Smooth muscle cell of the brain vasculature (primary cell): ENCODE measurements at places on chromosomes 7 and 10.

- DNase-seq: no peak
Observed at GRCh38 chr7:143046426-143046851, 5.7 kb upstream of the OR6V1 start.

DNA sequence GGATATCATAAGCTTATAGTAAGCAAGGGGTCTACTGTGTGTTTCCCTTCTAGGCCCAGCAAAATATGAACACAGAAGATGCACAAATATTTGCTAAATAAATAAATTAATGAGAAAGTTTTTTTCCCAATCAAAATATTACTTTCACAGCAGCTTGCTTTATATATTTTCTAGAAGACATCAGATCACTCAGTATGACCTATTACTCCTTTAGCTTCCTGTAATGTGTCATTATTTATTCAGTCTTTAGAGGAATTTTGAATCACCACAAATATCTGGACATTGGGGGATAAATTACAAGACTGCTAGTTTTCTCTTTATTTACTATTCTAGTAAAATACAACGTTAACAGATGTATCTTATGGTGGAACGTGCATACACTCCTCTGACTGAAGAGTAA, 765.8 kb upstream of the POM121L12 start:
- no peak for DNase-seq

GRCh38 chr7:116075351-116076145, 45.0 kb upstream of the TFEC start:
- DNase-seq: no peak

DNA sequence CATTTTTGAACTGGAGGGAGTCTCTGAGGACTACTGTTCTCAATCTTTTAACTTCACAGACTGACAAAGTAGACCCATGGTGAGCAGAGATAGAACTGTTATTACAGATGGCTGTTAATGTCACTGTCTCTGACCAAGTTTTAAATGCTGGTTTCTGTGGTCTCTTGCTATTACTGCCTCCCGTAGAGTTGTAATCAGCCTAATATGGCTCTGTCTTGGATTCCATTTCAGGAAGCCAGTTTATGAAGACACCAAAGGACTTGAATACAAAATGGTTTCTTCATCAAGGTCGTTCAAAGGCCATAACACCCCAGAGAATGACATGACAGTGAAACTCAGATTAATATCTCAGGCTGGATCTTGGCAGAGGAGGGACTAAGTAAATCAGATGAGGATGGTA, 3.9 kb downstream of the SFRP4 start:
- peak; percentile 62 for DNase-seq

GRCh38 chr10:80144696-80145131, 12.2 kb downstream of the PLAC9 start:
- DNase-seq: no peak

DNA sequence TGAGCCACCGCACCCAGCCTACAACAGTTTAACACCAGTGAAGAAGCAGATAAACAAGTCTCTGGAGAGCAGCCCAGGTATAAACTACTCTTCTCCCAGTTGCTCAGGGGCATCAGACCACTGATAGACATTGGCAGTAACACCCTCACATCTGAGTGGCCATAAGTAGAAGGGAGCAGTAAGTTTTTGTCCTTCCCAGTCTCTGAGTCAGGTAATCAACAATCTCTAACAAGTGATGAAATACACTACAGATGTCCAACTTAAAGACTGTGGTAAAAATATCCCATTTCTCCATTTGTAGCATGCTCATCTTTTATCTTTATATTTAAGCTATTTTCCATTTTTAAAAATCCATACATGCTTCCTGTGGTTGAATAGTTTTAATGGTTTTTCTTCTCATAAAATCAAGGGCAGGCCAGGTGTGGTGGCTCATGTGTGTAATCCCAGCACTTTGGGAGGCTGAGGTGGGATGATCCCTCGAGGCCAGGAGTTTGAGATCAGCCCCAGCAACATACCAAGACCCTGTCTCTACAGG, 78.6 kb downstream of the GSAP start:
- DNase-seq: no peak

DNA sequence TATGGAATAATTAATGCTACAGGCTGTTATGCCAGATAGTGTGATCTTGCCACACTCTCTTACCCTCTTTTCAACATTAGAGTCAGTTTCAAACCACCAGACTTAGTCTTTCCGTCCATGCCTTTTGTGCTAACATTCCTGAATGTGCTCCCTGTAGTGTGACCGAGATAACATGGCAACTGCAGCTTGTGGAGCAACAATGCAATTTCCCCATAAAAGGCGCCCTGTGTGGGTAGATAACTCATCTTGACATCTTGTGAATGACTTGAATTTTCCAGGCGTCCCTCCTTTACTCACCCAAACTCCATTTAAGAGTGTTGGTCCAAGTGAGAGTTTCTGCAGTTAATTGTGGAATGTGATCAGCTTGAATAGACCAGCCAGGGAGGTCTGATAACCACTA, 99.6 kb downstream of the DNAH11 start:
- DNase-seq: no peak

GRCh38 chr7:291373-292092, 1.6 kb downstream of the FOXL3 start:
- no peak for DNase-seq

DNA sequence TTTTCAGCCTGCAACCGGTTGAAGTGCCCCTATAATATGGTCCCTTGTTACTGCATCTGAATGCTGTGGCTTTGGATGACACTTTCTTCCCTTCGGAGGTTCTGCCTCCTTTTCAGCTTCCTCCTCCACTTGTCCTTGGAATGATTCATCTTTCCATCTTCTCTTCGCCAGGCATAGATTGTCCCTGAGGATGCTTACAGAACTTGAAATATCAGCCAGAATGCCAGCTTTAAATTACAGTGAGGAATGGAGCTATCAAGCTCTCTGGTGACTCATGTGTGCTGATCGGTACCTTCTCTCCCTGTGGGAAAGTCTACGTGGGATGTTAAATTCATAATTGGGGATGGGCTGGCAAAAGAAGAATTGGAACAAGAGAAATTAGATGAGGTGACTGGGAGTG, 45.9 kb upstream of the PDK4 start:
- DNase-seq: no peak

- DNase-seq: no peak
Observed at GRCh38 chr7:8605221-8605620, 171.8 kb downstream of the NXPH1 start.

DNA sequence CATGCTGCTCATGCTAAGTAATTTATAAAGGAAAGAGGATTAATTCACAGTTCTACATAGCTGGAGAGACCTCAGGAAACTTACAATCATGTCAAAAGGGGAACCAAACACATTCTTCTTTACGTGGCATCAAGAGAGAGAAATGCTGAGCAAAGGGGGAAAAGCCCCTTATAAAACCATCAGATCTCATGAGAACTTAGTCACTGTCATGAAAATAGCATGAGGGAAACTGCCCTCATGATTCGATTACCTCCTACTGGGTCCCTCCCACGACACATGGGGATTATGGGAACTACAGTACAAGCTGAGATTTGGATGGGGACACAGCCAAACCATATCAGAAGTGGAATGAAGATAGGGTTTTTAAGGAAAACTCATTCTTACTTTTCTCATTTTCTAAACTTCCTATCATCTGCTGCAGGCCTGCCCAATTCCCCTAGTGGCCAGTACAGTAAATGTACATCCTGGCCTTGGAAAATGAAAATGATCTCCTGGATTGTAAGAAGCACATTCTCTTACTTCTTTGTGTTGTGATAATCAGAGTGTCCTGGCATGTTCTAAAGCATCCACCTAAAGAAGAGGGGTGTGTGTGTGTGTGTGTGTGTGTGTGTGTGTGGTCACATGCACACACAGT, 421.5 kb downstream of the LRMDA start:
- no peak for DNase-seq

GRCh38 chr7:27917119-27917518, 177.2 kb downstream of the TAX1BP1 start:
- DNase-seq: no peak

DNA sequence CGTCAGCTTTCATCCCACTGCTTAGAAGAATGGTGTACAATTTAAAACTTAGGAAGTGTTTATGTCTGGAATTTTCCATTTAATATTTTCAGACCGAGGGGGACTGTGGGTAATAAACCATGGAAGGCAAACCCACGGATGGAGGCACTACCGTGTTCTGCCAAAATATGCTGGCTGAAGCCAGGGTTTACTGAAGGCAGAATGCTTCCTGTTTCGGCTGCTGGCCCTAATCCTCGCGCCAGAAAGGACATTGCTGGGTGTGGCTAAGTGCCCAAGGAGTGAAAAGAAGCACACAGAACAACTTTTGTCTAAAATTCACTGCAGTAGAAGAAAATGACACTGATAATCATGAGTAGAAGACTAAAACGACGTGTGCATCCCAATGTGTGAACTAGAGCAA, 32.3 kb downstream of the PITRM1 start:
- no peak for DNase-seq

DNA sequence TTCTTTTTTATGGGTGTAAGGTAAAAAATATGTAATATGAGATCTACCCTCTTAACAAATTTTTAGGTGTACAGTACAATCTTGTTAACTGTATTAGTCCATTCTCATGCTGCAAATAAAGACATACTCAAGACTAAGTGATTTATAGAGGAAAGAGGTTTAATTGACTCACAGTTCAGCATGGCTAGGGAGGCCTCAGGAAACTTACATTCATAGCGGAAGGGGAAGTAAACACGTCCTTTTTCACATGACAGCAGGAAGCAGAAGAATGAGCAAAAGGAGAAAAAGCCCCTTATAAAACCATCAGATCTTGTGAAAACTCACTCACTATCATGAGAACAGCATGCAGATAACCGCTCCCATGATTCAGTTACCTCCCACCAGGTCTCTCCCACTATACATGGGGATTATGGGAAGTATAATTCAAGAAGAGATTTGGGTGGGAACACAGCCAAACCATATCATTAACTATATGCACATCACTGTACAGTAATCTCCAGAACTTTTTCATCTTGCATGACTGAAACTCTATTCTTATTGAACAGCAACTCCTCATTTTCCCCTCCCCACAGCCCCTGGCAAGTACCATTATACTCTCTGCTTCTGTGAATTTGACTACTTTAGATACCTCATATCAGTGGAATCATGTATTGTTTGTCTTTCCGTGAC, 127.4 kb downstream of the WNT2 start:
- no peak for DNase-seq

DNA sequence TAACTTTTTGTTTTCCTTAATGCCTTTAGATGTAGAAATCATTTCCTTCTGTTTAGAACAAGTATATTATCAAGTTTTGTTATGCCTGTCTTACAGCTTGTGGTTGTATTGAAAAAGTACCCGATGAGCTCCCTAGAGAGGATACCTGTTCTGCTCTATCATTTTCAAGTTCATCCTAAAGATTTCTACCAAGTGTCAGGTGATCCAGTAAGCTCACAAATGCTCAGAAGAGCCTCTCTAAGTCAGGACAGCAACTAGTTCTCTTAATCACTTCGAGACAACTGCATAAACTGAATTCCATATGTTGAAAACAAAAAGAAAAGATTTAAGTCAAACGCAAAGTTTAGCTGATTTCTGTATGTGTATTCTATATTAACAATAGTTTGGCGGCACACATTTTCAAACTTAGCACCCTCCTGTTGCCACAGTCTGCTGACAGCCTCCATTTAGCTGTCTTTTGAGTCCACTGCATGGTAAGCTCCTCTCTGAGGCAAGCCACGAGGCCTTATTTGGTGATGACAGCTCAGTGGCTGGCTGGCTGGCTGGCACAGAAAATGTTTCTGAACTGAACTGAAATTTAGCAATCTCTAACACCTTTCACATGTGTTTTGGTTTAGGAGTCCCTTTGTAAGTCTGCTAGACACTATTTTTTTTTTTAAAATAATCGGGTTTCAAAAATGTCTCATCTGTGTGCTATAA, 59.4 kb downstream of the SEMA3C start:
- no peak for DNase-seq

- DNase-seq: no peak
Observed at GRCh38 chr7:110148054-110148453, 942.9 kb upstream of the LRRN3 start.

DNA sequence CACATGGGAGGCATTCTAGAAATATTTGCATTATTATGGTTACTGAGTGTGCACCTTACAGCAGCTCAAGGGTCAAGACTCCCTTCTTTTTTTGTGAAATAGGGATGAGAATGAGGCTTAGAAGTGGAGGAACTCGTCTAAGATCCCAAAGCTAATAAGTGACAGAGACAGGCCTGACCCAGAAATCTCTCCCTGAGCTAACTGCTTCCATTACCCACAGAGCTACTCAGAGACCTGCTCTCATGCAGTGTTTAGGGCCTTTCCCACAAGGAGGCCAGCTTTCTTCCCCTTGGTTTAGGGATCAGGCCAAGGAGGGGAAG, 301.7 kb downstream of the RPS24 start:
- no peak for DNase-seq

DNA sequence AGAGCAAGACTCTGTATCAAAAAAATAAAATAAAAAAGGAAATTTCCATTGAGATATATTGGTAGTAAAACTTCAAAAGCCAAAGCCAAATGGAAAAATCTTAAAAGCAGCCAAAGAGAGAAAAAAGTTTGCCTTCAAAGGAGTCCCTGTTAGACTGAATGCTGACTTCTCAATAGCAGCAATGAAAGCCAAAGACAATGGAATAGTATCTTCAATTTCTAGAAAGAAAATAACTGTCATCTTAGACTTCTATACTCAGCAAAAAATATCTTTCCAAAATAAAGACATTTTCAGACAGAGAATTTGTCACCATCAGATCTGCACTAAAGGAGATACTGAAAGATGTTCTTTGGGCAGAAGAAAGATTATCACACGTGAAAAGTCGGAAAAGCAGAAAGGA, 14.3 kb upstream of the OIT3 start:
- no peak for DNase-seq
